Islet precursor cell (in vitro differentiated cells): ENCODE measurements at places on chromosomes 2 and 18.

GRCh38 chr18:28176948-28177827, at the start of gene CDH2:
Gene CDH2, minus strand, starts transcription at chr18:28177130. Its CDS starts 108 bp downstream, at chr18:28177022.
- peak; percentile 97 for DNase-seq

DNA sequence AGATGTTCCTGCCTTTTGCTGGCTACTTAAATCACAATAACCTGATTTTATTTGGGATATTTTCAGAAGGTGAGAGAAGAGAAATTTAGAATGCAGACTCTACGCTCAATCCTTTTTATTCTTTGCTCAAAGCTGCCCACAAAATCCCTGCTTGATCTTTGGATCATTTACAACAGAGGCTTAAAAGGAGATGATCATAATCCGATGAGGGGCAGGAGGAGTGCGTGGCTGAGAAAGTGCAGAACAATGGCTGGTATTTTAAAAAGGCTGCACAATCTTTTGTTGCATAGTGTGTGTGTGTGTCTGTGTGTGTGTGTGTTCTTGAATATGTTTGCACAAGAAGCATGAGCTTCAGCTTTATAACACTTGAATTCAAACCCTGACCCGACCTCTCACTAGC, 256.3 kb upstream of the MYT1L start:
- DNase-seq, result no peak

GRCh38 chr2:124649001-124649400, 623.9 kb downstream of the CNTNAP5 start:
- DNase-seq, result no peak

DNA sequence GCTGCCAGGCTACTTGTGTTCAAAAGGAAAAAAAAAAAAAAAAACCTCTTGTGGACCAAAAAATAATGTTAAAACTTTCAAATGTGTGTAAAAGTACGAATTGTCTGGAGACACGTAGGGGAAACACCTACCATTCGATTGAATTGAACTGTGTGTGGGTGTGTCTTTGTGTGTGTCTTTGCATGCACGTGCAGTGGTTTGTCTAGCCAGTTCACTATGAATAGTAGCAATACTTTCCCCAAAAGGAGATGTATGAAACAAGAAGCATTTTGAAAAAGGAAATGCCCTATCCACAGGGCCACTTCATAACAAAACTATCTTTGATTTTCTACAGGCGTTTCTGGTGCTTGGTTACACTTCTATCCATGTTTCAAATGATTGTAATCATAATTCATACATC, 186.8 kb downstream of the RPRM start:
- no peak for DNase-seq

GRCh38 chr2:3779496-3780049, 76.2 kb downstream of the DCDC2C start:
- no peak for DNase-seq

DNA sequence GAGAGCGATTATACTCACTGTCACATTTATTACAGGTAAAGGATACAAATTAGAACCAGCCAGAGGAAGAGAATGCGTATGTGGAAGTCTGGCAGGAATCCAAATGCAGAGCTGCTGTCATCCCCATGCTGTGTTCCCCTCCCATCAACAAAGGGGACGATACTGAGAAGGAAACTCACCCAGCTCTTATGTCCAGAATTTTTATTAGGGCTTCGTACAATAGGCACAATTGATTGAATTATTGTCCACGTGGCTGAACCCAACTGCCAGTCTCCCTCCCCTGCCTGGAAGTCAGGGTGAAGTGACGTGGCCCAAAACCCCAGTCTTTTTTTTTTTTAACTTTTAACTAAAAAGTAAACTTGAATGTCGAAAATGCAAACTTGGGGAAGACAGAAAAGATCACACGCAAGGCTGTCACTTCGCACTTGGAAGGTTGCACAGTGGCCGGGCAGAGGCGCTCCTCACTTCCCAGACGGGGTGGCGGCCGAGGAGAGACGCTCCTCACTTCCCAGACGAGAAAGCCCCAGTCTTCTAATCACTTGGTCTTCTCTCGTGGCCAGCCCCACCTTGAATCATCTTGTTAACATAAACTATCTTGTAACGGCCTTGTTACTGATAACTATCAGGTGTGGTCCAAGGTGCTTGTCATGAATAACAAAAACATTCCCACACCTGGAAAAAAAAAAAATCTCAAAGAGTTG, 40.0 kb upstream of the ITSN2 start:
- no peak for DNase-seq

- DNase-seq, result peak; percentile 53
Measured at GRCh38 chr2:85584354-85584856, at the start of gene VAMP5. Gene VAMP5, plus strand, starts transcription at chr2:85584431. Its CDS starts 60 bp downstream, at chr2:85584491.
